ENCODE measurements at places on chromosomes 1 and 21.

DNA sequence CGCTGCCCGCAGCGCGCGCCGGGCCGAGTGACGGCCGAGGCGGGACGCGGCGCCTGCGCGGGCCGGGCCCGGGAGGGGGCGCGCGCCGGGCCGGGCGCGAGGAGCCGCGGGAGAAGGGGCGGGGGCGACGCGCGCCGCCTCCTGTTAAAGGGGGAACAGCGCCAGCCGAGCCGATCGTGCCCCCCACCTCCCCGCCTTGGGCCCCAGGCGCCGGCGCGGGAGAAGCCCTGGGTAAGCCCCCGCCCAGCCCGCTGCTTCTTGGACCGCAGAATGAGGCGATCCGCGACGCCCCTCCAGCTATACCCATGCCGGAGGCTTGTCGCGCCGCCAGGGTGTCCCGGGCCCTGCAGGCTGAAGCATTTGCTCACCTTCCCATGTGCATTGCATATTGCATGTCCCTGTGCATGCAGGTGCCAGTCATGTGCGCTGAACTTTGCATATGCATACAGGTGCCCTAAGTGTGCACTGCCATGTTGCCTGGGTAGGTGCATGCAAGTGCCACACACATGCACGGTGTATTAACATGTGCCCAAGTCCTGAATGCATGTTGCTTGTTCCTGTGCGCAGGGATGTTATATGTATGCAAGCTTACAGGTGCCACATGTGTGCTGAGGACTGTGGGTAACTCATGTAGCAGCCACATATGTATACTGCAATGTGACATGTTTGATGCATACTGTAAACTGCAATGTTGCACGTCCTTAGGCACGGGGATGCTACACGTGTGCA, at the start of gene ADGRB2:
ADGRB2 (minus strand) TSS at position 29 of the 729 bp plus-strand sequence. CDS start 7,119 bp downstream, outside the sequence.
- DNase-seq = peak; percentile 74

DNA sequence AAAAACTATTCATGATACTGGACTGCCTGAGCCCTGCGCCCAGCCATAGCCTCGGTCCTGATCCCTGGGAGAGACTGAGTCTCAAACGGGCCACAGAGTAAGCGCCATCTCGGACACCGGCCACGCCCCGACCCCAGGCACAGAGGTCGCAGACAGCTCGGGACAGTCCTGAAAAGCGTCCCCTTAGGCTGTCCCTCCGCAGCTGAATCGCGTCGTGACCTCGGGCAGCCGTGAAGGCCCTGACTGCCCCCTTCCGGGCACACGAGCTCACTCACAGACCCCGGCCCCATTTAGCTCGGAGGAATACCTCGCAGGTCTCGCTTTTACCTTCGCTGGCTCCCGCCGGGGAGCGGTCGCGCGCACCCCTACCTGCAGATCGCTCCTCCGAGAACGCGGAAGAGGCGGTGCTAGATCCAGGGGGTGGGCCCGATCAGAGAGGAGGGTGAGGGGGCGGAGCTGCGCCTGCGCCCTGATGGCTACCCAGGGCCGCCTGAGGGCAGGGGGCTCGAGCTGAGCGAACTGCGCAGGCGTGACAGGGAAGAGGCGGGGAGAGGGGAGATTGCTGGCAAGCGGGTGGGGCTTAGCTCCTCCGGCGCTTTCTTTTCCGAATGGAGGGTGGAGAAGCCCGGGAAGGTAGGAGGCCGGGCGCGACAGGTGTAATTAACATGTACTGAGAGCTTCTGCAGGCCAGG, at the start of gene MKNK1:
MKNK1 (minus strand) TSS at position 411 of the 692 bp plus-strand sequence. CDS start 20,941 bp downstream, outside the sequence.
- DNase-seq = peak; percentile 100

DNA sequence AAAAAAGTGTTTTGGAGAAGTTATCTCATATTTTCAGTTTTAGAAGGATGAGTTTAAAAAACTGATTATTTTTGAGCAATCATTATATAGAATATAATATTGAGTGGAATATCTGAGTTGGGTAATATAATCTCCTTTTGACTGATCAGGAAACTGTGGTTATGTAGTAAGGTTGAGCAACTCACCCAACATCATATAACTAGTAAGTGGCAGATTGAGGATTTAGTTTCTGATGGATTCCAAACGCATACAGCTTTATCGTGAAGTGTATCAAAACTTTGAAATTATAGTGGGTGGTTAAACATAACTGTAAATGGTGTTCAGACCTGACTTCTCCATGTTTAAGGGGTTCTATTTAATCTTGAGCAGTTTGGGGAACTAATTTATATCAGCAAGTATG, 98.6 kb downstream of the OLFM3 start:
- DNase-seq = no peak

DNA sequence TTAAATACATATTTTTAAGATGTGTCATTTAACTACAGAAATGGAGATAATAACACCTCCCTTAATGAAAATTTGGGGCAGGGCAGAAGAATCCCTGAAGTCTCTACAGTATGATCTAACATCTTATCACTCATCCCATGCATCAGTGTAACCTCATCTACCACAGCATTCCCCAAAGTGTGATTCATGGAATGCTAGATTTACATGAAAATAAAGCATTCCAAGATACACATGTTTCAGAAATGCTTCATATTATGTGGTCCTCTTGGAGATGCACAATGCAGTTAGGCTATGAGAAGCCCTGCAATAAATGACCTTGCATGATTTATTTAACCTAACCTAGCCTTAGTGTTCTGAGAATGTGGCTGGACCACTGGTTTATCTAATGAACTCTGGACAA, 166.9 kb upstream of the SYT6 start:
- DNase-seq = no peak

DNA sequence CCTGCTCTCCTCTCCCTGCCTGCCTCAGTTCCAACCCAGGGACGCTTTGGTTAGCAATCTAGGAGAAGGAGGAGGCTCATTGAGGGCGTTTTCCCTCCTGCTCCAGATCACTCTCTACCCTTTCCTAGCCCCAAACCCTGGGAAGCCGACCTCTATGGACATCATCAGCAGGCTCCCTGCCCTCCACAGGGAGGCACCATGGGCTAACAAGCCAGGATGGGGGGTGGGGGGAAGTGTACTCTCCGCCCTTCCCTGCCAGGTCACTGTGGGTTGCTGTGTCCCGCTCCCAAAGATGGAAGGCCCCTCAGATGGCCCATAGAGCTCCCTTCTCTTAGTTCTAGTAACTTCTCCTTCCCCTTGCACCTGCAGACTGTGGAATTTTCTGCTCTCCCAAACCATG, 35.7 kb downstream of the KCND3 start:
- DNase-seq = no peak

- no peak for DNase-seq
Observed at GRCh38 chr1:206521127-206521526, 13.8 kb downstream of the RASSF5 start.

DNA sequence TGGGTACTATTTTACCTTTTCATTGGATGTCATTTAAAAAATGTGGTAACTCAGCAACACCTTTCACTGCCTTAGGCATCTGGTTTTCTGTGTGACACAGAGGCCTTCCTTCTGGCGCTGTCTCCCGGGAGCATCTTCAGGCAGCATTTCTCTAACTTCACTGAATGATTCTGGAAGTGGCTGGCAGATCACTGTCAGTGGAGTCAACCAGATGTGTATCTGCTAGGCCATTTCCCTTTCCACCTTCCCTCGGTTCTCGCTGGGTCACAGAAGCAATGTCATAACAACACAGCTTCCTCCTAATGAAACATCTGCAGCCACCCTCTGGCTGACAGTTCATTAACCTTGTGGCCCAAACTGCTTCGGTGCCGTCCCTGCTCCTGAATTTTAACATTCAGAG, 137.8 kb downstream of the KIF26B start:
- no peak for DNase-seq

Measured in activated CD4-positive, alpha-beta T cell treated with anti-CD3 and anti-CD28 coated beads, Interleukin-2, amount 10 ng/mL, durations not matched to agents 24 days and 14 days (primary cell).